ENCODE measurements at places on chromosomes 6 and 20.

GRCh38 chr20:16641511-16642023, 68.3 kb upstream of the KIF16B start:
- DNase-seq = no peak

DNA sequence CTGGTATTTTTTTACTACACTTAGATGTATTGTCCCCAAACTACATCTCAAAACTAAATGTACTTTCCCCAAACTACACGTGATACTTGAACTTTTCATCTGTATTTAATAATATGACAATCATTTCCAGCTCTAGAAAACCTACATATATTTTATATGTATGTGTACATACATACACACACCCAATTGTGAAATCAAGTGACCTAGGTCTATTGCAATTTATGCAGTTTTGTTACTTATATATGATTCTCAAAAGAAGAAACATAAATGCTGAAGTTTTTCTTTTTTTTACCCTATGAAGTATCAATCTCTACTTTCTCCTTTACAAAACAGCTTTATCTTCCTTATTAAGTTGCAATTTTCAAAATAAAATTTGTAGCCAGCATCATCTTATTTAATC, 4.7 kb downstream of the ADNP start:
- no peak for DNase-seq

GRCh38 chr6:116933485-116933884, 56.4 kb downstream of the RFX6 start:
- no peak for DNase-seq

GRCh38 chr20:7291946-7292345, 524.5 kb downstream of the BMP2 start:
- DNase-seq = no peak

DNA sequence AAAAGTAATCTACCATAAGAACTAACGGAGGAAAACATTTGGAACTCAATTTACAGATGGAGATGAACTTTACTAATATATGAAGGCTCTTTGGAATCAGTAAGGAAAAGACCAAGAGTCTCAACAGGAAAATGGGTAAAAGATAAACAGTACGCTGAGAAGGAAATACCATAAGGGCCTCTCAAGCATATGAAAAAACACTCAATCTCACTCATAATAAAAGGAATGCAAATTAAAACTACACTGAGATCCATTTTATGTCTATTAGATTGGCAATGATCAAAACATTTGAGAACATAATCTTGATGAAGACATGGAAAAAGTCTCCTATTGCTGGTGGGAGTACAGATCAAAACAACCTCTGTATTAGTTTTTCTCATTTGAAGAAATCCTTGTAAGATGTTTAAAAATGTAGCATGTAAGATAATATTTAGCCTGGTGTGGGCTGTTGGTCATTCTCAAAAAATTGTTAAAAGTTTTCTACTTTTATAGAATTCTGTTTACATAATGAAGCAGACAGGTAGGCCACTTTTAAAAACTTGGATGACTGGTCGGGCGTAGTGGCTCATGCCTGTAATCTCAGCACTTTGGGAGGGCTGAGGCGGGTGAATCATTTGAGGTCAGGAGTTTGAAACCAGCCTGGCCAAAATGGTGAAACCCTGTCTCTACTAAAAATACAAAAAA, 14.5 kb downstream of the REV3L start:
- no peak for DNase-seq

DNA sequence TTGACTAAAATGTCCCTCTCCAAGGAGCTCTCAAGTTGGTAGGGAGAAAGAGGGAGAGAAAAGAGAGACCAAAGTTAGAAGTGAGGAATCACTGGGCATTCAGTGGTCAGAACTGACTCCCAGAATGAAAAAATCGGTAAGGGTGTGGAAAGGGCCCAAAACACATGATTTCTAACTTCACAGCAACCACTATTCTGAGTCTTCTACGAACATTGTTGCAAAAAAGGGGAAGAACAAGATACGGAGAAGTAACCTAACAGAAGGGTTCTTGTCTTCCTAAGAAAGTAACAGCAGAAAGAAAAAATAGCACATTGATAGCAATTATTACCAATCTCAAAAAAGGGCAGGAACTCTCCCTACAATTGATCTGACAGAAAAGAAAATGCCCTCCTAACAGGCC, 65.6 kb downstream of the ATP9A start:
- DNase-seq = no peak

GRCh38 chr6:160396292-160396691, 48.1 kb downstream of the SLC22A3 start:
- DNase-seq = no peak

All from stimulated activated CD4-positive, alpha-beta T cell treated with anti-CD3 and anti-CD28 coated beads, Interleukin-1b, Interleukin-23, amount 100 ng/mL, for 1 hour (primary cell).